Activated B cell treated with CpG ODN at 0.5 μM for 24 hours (primary cell): ENCODE measurements at places on chromosomes 16 and 17. TPM values are rescaled to one million over a fixed set of nuclear protein-coding genes. Genes with fewer than 3 reads are reported as not detected.

Gene FBXO39
- total RNA-seq = 0.12 and 0.22 TPM in 2 replicates

Gene TGFB1I1
- 1.4 and 2.6 TPM in 2 replicates for total RNA-seq

Gene ATP6V0D1
- 70.2 and 74.5 TPM in 2 replicates for total RNA-seq

Gene CMTM4
- 0.29 and 0.38 TPM in 2 replicates for total RNA-seq

Gene GPR139
- total RNA-seq = not detected in 2 replicates
